ENCODE measurements at places on chromosomes 6 and 20.

- no peak for DNase-seq
Measured at GRCh38 chr6:2891768-2892170, 11.3 kb downstream of the SERPINB9 start.

- no peak for DNase-seq
Measured at GRCh38 chr20:49207076-49207475, 12.1 kb upstream of the DDX27 start.

- DNase-seq = no peak
Measured at GRCh38 chr20:57913156-57913930, 203.5 kb upstream of the PMEPA1 start.

DNA sequence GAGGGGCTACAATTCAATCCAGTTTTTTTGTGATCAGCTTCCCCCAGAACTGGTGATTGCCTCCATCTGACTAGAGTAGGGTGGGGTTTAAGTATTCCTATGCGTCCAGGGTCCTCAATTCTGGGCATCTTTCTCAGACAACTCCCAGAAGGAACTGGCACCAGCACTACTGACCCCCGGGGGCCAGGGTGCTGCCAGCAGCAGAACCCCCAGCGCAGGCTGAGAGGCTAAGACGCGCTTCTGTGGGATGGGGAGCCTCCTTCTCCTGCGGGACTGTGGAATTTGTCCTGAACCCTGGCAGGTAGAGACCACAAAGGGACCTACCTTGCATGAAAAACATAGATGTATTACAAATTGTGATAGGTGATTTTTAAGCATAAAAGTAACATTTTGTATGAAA is 124.4 kb downstream of the PACRG start:
- DNase-seq = no peak

DNA sequence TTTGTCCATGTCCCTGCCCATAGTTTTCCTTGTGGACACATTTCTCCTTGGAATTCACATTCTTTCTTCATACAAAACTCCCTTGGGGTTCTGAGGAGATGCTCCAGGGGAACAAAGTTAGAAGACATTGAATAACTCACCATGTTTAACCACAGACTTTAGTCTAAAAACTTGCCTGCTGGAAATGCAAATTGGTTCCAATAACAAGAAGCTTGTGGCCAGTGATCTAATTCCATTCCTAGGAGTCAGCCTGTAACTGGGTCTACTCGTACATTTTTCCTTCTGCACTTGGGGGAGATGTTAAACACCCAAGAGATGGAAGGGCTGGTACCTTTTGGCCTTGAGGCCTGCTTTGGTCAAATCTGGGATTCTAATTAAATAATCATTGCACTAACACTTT is 60.2 kb downstream of the SCML4 start:
- DNase-seq = no peak

GRCh38 chr6:5046430-5046829 is 38.7 kb upstream of the PPP1R3G start:
- no peak for DNase-seq
